Amniotic epithelial cell (primary cell): ENCODE measurements at places on chromosomes 1 and 21.

DNA sequence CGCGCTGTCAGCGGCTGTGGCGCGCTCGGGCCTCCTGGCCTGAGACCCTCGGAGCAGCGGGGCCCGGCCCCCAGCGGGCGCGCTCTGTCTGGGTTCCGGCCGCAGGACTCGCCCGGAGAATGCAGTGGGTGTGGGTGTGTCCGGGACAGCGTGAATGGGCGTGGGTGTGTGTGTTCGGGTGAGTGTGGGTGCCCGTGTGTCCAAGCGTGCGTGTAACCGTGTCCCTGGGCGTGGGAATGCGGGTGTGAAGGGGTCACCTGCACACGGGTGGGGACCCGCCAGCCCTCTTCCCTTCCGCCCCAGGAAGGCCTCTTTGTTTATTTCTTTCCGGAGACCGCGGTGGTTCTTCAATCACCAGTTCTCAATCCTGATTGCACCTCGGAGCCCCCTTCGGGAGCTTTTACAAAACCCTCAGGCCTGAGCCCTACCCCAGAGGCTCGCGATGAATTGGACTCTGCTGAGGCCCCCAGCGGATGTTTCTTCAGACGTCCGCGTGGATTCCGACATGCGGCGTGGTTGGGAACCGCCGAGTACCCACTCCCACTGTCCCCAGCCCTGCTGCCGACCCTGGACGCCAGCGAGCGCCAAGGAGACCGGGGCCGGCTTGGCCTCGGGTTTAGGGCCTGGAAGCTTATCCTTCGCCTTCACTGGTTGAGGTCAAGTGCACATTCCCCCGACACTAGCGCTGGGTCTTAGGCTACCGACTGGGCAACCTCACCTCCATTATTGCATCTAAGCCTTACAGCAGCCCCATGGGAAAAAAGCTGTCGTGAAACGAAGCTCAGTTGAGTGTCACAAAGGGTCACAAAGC, 19.3 kb downstream of the SERTAD4 start:
- DNase-seq: no peak

- no peak for DNase-seq
These were observed 143.7 kb downstream of the NEK7 start for GRCh38 chr1:198300451-198300850.

DNA sequence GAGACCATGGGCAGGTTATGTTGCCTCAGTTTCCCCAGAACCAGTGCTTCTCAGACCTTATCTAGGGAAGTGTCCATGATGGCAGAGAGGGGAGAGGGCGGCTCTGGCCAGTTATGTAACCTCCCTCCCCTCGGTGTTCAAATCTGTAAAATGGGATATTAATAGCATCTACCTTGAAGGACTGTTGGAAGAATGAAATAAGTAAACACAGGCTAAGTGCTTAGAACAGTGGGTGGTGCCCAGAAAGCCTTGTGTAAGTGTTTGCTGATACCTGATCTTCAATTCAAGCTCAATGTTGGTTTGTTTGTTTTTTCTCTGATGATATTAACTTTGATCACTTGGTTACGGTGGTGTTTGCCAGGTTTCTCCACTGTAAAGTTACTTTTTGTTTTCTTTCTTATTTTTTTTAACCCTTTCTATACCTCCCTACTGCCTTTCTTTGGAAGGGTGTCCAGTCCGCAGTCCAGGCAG, 34.9 kb downstream of the EPHA2 start:
- no peak for DNase-seq

DNA sequence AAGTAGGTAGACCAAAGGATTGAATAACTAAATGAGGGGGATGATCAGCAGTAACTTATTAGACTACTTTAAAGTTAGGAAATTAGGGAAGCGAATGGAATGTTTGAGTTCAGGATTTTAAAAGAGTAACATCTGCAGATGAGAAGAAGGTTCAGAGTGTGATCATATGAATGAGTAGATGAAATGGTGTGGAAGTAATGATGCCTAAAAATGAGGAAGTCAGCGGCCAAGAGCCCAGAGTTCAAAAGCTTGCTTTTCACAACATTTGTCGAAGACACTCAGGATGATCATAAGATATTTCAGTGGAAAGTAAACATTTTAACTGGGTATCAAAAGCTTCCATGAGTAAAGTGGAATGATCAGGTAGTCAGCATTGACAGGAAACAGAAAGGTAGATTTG, 299.4 kb downstream of the LRRIQ3 start:
- no peak for DNase-seq

- peak; percentile 73 for DNase-seq
These were observed 67.4 kb downstream of the DMRTB1 start for GRCh38 chr1:53526451-53527101.

- DNase-seq: no peak
These were observed 12.8 kb upstream of the ALX3 start for GRCh38 chr1:110083061-110083865.

GRCh38 chr1:152397474-152397873, 16.6 kb downstream of the CRNN start:
- no peak for DNase-seq

DNA sequence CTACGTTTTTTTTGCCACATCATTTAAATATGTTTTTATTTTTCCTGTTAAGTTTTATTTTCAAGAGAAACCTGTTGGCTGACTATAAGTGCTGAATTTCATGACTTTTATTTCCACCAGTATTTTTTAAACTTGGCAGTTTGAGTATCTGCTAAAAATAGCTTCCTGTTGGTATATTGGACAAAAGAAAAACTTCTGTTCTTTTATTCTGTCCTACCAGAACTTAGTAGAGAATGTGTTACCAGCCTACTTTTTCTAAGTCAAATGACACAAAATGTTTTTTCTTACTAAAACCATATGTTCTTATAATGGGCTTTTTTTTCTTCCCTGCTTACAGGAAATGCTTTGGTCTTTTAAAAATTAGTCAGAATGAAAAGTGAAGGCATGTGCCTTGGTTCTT, 7.6 kb downstream of the DR1 start:
- DNase-seq: no peak

GRCh38 chr1:197572169-197572568, 203.1 kb downstream of the DENND1B start:
- no peak for DNase-seq
